Endodermal cell (in vitro differentiated cells): ENCODE measurements at places on chromosomes 4 and X. TPM values are rescaled to one million over a fixed set of nuclear protein-coding genes. Genes with fewer than 3 reads are reported as not detected.

The TMPRSS11F gene
- total RNA-seq, result not detected in 2 replicates

The H2BW2 gene
- total RNA-seq, result not detected in 2 replicates

The CT83 gene
- total RNA-seq, result not detected in 3 replicates

The NPNT gene
- 0.88 and 1.3 TPM in 2 replicates for total RNA-seq

DNA sequence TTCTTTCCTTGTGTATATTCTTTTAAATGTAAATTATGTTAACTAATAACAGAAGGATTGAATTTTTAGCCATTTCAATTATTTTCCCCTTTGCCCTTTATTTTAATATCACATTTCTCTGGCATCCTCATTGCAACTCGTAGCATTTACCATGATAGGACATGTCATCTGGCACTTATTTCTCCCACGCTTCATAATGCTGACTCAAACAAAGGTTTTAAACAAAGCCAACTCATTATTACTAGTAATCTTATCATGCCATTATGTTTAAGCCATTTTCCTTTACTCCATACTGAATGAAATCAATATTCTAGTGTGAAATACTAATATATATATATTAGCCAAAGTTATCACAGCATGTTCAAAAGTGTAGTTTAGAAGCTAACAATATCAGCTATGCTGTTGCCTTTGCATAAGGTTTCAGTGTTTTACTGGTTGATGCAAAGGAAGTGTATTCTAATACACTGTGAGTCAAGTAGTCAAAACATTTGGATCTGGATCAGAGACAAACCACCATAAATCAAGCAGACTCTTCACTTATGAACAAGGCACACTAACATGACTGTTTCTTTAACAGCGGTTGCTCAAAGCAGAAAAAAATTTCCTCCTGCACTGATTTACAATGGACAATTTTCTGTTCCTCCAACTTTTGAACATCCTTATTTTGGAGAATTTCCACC, 281.6 kb downstream of the SLC7A11 start:
- H3K27me3 ChIP-seq, result no peaks in the 10 kb centered on the region
- H3K27ac ChIP-seq, result no peak overlapping the region
- no peaks in the 10 kb centered on the region for H3K36me3 ChIP-seq
- H3K4me3 ChIP-seq, result no peak overlapping the region

DNA sequence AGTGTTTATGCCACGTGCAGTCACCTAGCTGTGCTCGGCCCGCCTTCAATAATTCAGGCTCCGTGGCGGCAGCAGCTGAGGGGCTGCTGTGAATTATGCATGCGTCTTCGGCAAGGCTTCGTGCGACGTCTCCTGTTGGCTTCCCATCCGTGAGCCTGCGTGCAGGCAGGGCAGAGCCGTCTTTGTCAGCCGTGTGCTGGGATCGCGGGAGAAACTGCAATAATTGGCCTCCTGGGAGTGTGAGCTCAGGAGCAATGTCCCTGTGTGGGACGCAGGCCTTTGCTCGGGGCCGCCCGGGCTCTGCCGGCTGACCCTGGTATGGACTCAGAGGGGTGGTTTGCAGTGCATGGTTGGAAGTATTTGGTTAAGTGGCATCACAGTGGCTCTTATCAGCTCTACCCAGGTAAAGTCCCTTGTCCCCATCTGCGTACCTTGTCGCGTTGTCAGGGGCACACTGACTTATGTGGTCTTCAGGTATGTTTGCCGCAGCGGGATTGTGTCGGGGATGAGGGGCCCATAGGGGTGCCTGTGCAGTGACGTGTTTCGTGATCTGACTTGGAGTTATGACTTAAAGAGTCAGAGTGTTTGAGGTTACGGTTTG, 34.5 kb upstream of the HGFAC start:
- H3K4me3 ChIP-seq, result no peak overlapping the region
- no peak overlapping the region for H3K27ac ChIP-seq
- DNase-seq, result peak; percentile 37
- H3K27me3 ChIP-seq, result no peaks in the 10 kb centered on the region

DNA sequence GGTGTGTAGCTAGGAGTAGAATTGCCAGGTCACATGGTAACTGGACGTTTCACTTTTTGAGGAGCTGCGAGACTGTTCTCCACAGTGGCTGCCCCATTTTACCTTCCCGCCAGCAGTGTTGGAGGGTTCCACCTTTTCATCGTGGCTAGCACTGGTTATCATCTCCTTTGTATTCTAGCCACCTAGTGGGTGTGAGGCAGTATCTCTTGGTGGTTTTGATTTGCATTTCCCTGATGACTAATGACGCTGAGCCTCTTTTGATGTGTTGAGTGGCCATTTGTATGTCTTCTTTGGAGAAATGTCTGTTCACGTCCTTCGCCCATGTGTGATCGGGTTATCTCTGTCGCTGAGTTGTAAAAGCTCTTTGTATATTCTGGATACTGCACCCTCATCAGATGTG, 10.6 kb downstream of the ABCD1 start:
- no peaks in the 10 kb centered on the region for H3K27me3 ChIP-seq
- DNase-seq, result no peak
- no peaks in the 10 kb centered on the region for H3K4me1 ChIP-seq
- no peak overlapping the region for H3K27ac ChIP-seq
- H3K36me3 ChIP-seq, result peaks cover 10% of the 10 kb centered on the region

- H3K27me3 ChIP-seq, result peaks cover 9% of the 10 kb centered on the region
These were observed 1.1 kb upstream of the CHST7 start for GRCh38 chrX:46572340-46572936.

DNA sequence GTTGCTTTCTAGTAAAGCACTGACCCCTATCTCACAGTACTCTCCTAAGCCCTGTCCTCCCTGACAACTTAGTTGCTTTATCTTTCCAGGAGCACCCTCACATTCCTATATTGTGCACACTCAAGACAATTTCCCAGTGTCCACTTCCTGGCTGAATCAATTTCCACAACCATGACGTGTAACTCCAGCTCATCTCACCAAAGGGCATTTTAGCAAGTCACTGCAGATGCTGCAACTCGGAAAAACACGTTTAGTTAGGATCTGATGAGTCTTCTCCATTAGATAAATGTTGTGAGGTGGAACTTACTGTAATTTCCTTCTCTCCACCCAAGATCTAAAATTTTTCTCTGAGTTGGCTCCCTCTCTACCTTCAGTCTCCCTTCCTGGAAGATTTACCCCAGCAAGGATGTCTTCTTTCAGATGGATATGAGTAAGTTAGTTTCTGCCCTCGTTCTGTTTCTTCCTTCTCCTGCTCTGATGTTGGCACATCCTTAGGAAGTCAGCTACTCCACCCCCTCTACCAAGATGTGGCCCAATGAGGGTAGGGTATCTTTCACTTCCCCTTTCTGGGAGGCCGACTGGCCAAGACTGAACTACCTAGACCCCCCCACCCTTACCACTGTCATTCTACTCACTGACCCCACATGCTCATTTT, 28.8 kb upstream of the IL13RA1 start:
- H3K27me3 ChIP-seq, result no peaks in the 10 kb centered on the region
- H3K4me1 ChIP-seq, result no peaks in the 10 kb centered on the region
- H3K4me3 ChIP-seq, result no peak overlapping the region
- no peak overlapping the region for H3K27ac ChIP-seq
- DNase-seq, result no peak

GRCh38 chr4:23931489-23931830, 41.6 kb upstream of the PPARGC1A start:
- H3K4me1 ChIP-seq, result peaks cover 15% of the 10 kb centered on the region
- H3K27me3 ChIP-seq, result no peaks in the 10 kb centered on the region
- no peaks in the 10 kb centered on the region for H3K36me3 ChIP-seq
- H3K27ac ChIP-seq, result no peak overlapping the region

DNA sequence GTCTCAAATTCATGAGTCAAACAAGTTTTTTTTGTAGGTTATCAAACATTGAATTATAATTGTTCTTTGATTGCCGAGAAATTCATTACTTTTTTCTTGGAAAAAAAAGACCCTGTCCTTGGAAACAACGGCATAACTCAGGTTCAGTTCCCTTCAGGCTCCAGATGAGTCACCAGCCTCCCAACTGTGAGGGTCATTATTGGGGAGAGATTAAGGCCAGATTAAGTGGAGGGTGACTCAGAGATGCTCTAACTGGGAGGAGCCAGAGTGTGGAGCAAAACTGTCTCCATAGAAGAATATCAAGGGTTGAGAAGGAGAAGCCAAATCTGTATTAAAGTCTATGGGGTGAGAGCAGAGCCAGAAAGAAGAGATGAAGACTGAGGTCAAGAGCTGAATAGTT, 9.6 kb downstream of the ADGRG4 start:
- H3K36me3 ChIP-seq, result no peaks in the 10 kb centered on the region
- H3K4me3 ChIP-seq, result no peak overlapping the region
- DNase-seq, result peak; percentile 73
- H3K27me3 ChIP-seq, result peaks cover 8% of the 10 kb centered on the region

DNA sequence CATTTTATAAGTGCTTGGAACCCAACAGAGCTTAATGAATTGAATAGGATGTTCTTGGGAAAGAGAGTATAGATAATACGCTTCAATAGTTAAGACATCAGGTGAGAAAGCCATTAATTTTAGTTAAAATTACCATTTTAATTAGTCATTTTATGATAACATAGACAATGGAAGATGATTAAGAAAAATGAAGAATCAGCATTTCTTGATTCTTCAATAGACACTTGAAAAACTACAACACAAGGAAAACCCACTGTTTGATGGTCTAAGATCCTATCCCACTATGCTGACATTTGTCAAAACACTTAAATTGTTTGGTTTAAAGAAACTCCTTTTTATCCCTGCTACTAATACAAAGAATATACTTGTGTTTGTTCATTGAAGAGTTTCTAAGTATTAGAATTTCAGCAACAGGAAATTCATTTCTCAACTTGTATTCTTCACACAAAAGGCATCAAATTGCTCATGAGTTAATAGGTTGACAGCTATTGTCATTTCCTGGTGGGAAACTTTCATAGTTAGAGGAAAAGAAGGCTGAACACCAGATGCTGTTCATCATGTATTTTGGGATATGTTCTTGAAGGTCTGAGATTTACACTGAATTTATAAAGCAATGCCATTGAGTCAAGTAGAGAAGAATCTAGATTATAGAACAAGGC, 9.6 kb upstream of the CXCL2 start:
- no peaks in the 10 kb centered on the region for H3K27me3 ChIP-seq
- DNase-seq, result no peak
- H3K27ac ChIP-seq, result peak overlapping the region; percentile 30
- no peak overlapping the region for H3K4me3 ChIP-seq
- no peaks in the 10 kb centered on the region for H3K4me1 ChIP-seq

- H3K4me1 ChIP-seq, result no peaks in the 10 kb centered on the region
- no peak overlapping the region for H3K27ac ChIP-seq
- no peaks in the 10 kb centered on the region for H3K27me3 ChIP-seq
- no peak for DNase-seq
These were observed 167.0 kb upstream of the CPEB2 start for GRCh38 chr4:14835288-14835687.

GRCh38 chr4:99190336-99190735, 28.7 kb downstream of the ADH6 start:
- H3K27ac ChIP-seq, result no peak overlapping the region
- H3K27me3 ChIP-seq, result no peaks in the 10 kb centered on the region
- DNase-seq, result no peak
- no peak overlapping the region for H3K4me3 ChIP-seq
